Right forelimb (tissue), 1 donor: ENCODE measurements at places on chromosomes 11 and 22.

- DNase-seq = peak; percentile 44
Observed at GRCh38 chr11:12087075-12088004, 23.1 kb upstream of the MICAL2 start.

GRCh38 chr11:96254087-96254486, 88.9 kb downstream of the MAML2 start:
- DNase-seq = no peak

GRCh38 chr11:115580416-115580815, 76.2 kb upstream of the CADM1 start:
- DNase-seq = no peak

- no peak for DNase-seq
Observed at GRCh38 chr11:114970927-114971645, 292.8 kb downstream of the NXPE2 start.

GRCh38 chr22:24775769-24776492, 1.4 kb upstream of the PIWIL3 start:
- no peak for DNase-seq

- peak; percentile 100 for DNase-seq
Observed at GRCh38 chr22:43014869-43015676, at the start of gene PACSIN2. PACSIN2 (minus strand) TSS chr22:43015149; CDS start chr22:42912080, 103,069 bp downstream.

GRCh38 chr22:30275625-30276024, 9.0 kb upstream of the OSM start:
- no peak for DNase-seq

- DNase-seq = no peak
Observed at GRCh38 chr11:97909614-97910399, 1110.9 kb upstream of the CNTN5 start.

- DNase-seq = no peak
Observed at GRCh38 chr22:32574411-32574810, 99.8 kb downstream of the FBXO7 start.

DNA sequence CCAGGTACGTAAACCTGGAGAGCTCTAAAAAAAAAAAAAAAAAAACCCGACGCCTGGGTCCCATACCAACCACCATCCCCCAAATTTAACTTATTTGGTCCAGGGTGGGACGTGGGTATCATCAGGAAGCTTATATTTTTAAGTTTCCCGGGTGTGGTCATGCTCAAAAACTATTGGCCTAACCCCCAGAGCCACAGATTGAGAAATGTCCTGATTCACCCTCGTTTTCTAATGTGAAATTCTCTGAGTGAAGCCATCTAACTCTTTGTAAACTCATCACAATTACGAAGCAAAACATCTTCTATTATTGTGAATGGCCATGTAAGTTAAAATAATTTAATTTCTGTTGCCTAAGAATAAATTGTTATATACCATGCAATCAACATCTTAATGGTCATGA, 29.6 kb downstream of the PAK1 start:
- DNase-seq = no peak

DNA sequence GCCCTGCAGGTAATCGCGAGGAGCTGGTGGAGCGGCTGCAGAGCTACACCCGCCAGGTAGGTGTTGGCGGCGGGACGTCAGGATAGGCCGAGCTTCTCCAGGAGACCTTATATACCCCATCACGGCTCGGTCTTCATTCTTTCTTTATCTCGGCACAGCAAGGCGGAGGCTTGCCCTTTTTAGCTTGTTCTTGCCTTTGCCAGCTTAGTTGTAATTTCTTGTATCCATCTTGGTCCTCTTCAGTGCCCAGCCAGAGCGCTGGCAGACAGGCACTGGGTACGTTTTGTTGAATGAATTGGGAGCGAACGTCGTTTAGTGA, 459 bp downstream of the SF3B2 start:
- no peak for DNase-seq
